ENCODE measurements at places on chromosomes 1 and 21. TPM values are rescaled to one million over a fixed set of nuclear protein-coding genes. Genes with fewer than 3 reads are reported as not detected.

DNA sequence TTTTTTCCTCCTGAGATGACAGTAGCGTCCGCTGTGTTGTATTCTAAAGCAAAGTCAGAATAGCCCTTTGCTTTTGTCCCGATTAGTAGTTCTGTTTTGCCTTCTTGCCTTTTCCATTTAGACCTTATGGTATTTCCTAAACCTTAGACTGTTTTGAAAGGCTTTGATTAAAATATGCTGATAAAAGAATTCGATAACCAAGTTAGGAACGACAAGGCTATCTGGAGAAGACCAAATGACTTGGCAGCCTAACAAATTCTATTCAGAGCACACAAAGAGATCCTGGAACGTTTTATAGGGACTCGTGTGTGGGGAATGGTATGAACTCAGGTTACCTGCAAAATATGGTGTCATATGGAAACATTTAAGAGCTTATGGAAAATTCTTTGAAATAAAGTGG, 42.9 kb downstream of the NFIA start:
- no peak for DNase-seq

DNA sequence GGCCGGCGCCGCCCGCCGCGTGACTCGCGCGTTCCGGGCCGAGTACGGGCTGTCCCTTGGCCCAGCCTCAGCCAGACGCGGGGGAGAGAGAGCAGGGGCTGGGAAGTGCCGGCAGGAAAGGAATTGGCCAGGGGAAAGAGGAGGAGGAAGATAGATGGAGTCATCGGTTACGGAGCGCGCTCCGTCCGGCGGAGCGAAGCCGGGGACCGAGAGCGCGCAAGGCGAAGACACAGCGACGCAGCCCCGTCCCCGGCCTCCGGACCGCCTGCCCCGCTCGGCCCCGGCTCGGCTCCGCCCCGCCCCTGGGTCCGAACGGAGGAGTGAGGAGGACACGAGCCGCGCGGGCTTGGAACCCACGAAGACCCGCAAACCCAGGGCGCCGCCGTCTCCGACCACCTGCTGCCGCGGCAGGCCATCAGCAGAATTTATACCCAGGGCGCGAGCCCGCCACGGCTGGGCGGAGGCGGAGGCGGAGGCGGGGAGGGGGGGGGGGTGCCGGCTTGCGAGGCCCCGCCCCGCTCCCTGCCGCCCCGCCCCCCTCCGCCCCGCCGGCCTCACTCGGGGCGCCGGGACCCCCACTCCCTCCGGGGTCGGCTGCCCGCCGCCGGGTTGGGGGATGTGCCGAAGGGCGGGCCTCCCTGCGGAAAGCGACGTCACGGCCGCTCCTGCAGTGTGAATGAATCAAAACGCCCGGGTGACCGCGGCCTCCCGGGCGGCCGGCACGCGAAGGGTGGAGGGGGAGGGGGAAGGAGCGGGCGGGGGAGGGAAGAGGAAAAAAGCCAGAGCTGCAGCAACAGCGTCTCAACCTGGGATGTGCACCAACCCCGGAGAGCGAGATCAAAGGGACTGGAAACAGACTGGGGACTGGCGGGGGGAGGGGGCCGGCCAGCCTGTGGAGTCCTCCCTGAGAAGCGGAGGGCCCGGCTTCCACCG, at the start of gene LHX4:
TSS of gene LHX4 (plus strand) at position 782 of the 933 bp plus-strand sequence. CDS start 266 bp downstream, outside the sequence.
- DNase-seq, result peak; percentile 30

DNA sequence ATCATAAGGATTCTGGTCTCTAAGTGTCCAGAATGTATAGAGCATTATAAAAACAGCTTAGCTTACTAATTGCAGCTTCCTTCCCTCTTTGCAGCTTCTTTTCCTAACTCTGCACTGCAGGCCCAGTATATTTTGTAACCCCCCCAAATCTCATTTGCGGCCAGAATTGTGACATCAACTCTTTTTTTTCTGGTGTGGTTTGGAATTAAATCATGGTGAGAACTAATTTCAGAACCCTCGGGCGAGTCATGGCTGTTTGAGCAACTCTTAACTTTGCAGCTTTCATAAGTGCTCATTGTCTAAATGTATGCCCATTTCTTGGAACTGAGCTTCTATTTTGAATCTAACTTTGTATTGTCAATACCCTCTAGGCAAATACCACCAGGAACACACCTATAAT, 187.4 kb downstream of the CYYR1 start:
- DNase-seq, result no peak

Gene WNT9A
- total RNA-seq, result 0.28 TPM

- DNase-seq, result no peak
Observed at GRCh38 chr1:209993061-209993830, 55.2 kb downstream of the SYT14 start.

Gene LCE1A
- not detected for total RNA-seq

Gene CDKN2C
- 13.7 TPM for total RNA-seq

Measured in activated T-cell treated with anti-CD3 and anti-CD28 coated beads, Interleukin-2, amount 50 U/mL, for 72 hours (primary cell).